ENCODE measurements at places on chromosomes 11 and 22.

- no peak for DNase-seq
Observed at GRCh38 chr11:126476977-126477376, 121.5 kb downstream of the ST3GAL4 start.

- no peak for DNase-seq
Observed at GRCh38 chr11:3786781-3787428, 10.4 kb downstream of the NUP98 start.

GRCh38 chr11:105144887-105145286 is 5.3 kb upstream of the CARD18 start:
- no peak for DNase-seq

DNA sequence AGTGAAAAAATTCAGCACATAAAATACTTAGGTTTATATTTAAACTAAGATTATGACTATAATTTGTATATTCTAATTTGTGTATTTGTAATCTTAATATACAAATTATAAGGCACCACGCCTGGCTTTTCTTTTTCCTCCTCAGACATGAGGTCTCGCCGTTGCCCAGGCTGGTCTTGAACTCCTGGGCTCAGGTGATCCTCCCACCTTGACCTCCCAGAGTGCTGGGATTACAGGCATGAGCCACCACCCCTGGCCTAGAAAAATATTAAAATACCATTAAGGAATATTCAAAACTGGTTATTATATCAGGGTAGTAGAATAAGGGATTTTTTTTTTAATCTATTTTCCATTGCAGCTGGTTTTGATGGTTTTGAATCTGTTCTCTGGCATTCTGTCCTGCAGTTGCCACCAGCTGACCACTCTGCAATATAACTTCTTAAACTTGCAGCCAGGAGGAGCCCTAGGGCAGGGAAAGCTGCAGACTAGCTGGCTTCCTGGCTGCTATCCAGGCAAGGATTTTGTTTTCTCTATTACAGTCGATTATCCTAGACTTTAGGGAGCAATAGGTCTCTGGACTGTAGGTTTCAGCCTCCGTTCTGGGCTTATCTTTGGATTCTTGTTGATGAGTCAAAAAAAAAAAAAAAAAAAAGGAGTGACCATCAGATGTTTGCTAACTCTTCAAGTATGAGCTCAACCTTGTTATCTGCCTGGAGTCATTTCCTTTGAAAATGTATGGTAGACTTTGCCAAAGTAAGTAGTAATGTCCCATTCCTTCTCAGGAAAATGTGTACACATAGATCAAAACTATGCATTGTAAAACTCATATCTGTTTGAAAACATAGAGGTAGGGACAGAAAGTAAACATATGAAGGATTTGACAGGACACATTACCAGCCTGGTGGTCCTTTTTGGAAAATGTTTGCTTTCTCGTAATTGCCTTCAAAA is 13.2 kb downstream of the POLA2 start:
- peak; percentile 91 for DNase-seq

GRCh38 chr11:67344264-67344663 is 9.1 kb downstream of the POLD4 start:
- no peak for DNase-seq

- DNase-seq = no peak
Observed at GRCh38 chr11:112172362-112172994, 2.8 kb upstream of the BCO2 start.

- no peak for DNase-seq
Observed at GRCh38 chr11:86916330-86916729, 38.9 kb downstream of the FZD4 start.

DNA sequence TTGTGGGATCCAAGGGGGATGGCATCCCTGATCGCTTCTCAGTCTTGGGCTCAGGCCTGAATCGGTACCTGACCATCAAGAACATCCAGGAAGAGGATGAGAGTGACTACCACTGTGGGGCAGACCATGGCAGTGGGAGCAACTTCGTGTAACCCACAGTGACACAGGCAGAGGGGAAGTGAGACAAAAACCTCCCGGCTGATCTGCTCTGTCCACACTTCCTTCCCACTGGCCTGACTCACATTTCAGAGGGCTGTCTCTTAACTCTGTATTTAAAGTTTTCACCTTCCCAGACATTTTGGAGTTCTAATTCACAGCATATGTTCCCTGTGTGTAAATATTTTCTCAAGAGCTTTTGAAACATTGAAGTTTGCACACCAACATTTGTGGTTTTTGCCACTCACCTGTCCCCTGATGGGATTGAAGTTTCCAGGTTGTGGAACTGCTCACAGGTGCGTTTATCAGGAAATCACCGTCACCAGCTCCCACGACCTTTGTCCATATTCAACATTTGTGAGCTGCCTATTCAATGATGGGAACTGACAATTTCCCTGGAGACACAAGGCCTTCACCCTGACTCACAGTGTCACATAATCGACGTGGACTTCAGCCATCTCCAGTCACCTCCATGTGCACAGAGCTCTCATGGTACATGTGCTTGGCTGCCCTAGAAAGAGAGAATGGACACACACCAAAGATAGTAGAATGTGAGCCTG is 99.2 kb downstream of the VPREB1 start:
- DNase-seq = no peak

- DNase-seq = no peak
Observed at GRCh38 chr22:26975865-26976264, 318.5 kb downstream of the MIAT start.

DNA sequence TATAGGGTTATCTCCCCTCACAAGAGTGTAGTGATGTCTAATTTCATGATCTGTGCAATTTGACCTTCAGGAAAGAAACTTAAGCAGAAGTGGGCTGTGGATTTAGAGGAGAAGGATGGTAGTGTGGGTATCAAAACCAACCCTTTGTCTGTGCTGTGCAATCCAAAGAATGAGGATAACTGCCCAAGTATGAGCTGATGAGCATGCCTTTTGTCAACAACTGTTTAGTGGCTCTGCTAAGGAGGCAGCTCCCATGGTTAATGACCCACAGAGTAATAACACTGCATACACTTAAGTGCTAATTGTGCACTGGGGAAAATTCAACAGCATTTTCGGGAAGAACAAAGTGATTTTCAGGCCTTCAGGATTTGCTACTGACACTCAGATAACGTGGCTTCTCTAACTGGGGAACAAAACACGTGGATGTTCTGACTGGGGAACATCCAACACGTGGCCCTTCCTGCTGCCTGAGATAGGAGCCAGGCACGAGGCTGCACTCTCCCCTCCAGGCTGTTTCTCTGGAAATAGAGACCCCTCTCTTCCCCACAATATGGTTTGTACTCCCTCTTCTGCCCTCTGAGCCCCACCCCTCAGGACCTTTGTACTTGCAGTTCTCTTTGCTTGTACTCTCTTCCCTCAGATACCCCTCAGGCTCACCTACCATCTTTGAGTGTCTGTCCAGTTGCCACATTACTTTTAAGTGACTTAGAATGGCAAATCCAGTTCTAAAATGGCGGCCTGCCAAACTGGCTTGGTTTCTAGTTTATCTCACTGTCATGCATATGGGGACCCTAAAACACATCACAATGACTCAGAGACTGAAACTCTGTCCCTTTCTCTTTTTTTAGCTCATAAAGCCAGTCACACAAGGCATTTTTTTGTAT is 234.9 kb upstream of the POU2AF2 start:
- DNase-seq = no peak

- DNase-seq = no peak
Observed at GRCh38 chr22:17853073-17853472, 78.8 kb upstream of the BID start.
